HS-5 (cell line): ENCODE measurements at places on chromosomes 7 and 10.

GRCh38 chr7:126720232-126720631 lies 532.5 kb downstream of the GRM8 start:
- DNase-seq = no peak

GRCh38 chr10:83516788-83517187 lies 622.5 kb upstream of the GHITM start:
- no peak for DNase-seq

- no peak for DNase-seq
Observed at GRCh38 chr10:18793951-18794350, 134.7 kb downstream of the ARL5B start.

DNA sequence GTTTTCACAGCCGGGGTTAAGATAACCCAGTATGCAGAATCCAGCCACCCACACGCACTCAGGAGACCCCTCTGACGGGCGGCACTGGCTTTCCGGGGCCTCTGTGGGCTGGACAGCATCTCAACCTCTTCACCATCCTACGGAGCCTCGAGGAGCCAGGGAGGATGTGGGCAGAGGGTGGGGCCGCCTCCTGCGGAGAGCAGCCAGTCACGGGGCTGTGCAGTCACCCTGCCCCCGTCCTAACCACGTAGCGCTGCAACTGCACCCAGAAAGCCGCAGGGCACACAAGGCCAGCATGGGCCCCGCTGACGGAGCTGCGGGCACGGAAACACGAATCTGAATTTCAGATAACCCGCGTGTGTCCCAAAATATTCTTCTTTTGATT lies 270.3 kb downstream of the ELFN1 start:
- DNase-seq = no peak

DNA sequence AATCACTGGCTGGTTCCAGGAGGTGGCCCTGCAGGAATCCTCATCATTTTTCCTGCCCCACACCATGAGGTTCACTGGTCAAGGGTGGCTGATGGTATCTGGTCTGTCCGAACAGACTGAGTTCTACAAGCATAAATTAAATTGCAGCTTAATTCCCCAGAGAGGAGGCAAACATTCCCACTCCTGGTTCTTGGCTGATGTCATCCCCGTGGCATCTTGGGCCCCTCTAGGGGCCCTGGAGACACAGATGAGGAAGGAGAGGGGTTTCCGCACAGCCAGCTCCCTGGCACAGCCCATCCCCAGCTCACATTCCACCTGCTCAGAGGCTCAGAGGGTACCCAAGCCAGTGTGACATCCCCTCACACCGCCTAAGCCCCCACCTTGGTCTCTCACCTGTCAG lies 5.3 kb upstream of the KLRG2 start:
- DNase-seq = no peak

DNA sequence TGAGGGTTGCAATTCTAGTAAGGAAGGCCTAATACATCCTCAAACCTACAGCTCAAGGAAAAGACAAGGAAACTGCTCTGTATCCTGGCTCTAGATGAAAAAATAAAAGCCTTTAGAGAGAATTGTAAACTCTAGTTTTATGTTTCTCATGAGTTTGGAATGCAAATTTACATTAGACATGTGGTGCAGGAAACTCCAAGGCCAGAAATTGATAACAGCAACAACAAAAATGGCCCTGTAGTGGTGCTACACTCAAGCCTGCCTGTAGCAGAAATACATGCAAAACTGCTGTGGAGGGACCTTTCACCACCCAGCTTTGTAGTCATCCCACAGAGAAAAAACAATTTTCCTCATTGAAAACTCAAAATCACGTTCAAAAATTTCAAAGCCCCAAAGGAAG lies 546.7 kb upstream of the LRRN3 start:
- DNase-seq = no peak

GRCh38 chr7:33534833-33535232 lies 370.5 kb upstream of the BMPER start:
- no peak for DNase-seq

DNA sequence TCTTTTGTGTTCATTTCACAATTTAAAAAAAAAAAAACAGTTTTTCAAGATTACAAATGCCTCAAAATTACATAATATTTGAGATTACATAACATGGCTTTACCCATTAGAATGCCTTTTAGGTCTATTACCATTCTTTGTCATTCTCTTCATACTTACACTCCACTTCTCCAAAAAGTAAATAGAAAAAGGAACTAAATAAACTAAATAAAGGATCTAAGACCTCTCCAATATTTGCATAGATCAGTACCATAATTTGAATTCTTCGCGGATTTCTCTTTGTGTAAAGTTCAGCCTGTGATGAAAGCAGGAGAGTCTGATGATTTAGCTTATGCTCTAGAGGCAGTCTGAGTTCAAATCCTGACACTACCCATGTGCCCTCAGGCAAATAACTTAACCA lies 56.4 kb upstream of the C1GALT1 start:
- DNase-seq = no peak

DNA sequence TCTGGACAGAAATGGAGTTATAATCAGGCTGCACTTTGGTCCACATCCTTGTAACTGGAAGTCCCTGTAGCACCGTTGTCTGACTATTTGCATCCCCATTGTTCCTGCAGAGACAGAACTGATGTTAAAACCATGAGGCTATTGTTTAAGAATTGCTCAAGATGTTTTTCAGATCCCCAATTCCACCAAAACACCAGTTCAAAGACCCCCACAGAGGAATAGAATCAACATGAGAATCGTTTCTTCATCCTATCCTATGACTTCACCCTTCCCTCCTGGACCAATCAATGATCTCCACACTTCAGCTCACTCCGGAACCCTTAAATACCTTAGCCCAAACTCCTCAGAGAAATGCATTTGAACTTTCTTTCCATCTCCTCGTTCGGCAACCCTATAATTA lies 57.1 kb upstream of the GRID1 start:
- no peak for DNase-seq

- DNase-seq = no peak
Observed at GRCh38 chr7:15925608-15926007, 239.1 kb upstream of the MEOX2 start.

DNA sequence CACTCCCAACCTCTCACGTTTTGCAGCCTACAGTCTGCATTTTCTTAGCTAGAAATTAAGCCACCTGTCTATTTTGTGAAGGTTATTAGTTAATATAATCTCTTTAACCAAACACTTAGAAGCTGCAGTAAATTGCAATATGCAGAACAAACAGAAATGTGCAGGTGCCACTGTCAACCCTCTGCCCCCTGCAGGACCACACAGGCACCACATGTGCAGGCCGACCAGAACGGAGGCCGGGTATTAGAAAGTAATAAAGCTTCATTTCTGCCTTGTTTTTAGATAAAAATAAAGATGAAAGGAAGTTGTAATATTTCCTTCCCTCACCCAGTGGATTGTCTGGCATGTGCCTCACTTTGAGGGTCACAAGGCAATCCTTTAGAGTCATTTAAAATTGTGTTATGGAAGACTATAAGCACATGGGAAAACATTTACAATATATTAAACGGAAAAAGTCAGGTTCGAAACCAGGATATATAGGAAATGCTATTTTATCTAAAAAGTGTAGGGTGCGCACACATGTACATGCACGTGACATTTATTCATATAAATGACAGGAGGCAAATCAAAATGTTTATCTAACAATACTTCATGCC lies 158.2 kb downstream of the ARHGAP12 start:
- no peak for DNase-seq
